ENCODE measurements at places on chromosomes 1 and 21. TPM values are rescaled to one million over a fixed set of nuclear protein-coding genes. Genes with fewer than 3 reads are reported as not detected.

DNA sequence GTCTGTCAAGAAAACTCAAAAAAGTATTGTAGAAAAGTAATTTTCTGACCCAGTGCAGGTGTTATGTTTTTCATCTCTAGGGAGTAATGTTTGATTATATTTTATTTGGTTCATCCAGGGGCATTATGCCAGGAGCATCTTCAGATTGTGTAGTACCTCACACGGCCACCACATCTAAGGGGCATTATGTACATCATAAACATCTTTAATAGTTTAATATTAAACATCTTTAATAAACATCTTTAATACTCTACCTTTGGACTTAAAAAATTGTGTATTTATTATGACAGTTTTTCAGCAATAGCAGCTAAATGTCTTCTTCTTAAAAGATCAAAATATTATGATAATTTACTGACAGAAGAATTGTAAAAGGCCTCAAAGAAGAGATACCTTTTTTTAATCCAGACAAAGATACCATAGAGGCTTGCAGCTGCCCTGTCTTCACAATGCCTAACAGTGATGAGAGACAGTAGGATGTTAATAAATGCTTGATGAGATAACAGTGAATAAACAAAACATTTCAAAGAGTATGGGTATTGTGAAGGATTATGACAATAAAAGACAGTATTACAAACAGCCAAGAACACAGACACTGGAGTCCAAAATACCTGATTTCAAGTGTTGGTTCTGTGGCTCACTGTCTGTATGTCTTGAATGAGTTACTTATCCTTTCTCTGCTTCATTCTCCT lies 240.9 kb upstream of the ADGRL2 start:
- DNase-seq = no peak

DNA sequence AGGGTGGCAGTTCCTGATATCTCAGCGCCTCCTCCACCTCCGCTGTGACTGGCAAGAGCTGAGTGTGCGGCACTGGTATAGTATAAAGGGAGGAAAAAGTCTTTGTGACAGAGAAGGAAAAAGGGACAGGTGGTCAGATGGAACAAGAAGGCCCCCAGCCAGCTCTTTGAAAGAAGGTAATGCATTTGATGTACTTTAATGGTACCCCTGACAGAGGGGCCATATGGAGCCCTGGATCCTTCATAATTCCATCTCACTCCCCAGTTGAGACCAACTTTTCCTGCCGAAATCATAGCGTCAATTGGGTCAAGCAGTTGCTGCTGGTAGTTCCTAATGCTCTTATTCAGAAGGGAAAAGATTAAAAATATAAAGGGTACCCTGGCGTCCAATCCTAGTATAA lies 198.2 kb downstream of the ZNF326 start:
- no peak for DNase-seq

DNA sequence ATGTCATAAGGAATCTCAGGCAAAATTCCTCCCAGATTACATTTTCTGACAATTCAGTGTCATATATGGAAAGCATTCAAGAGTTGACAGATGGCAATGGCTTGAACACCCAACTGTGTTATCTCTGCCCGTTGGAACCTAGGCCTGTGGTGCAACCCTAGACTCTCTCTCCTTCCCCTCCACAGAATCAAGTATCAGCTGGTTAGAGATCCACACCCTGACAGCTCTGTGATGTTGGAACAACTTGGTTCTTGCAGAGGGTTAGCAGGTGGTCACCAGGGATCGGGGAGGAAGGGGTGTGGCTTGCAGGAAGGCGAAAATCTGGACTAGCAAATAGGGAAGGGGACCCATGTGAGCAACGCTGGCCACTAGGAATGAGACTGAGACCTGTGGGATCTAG lies 26.3 kb downstream of the PCSK9 start:
- no peak for DNase-seq

Gene VSIG8
- not detected for total RNA-seq

DNA sequence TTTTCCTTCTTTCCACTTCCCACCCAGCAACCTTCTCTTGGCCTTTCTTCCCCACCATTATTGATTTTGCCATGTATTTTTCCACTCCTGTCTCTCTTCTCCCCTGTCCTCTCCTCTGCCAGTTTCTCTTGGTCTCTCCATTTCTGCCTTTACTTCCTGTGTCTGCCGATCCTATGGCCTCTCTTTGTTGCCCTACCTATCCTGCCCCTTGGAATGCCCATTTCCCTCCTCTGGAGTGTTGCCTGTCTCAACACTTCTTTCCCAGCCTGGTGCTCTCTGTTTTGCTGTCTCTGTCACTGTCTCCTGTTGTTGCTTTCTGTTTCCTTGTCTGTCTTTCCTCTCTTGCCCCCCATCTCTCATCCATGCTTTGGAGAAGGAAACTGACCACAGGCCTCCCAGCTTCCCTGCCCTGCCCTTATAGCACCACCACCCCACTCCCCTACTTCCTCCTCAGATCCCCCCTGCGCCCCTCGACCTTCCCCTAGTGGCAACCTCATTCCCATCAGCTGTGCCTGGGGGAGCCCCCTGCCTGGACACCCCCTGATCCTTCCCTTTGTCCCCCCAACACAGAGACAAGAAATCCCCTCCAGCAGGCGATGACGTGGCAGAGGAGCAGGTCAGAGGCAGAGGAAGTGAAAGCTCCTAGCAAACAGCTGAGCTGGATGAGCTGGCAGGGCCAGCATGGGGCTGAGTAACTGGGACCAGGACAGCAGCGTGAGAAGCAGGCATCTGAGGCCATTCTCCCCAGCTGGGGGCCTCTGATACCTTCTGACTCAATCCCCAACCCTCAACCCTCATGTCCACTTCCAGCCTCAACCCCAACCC lies 6.6 kb upstream of the ETV3L start:
- peak; percentile 97 for DNase-seq

DNA sequence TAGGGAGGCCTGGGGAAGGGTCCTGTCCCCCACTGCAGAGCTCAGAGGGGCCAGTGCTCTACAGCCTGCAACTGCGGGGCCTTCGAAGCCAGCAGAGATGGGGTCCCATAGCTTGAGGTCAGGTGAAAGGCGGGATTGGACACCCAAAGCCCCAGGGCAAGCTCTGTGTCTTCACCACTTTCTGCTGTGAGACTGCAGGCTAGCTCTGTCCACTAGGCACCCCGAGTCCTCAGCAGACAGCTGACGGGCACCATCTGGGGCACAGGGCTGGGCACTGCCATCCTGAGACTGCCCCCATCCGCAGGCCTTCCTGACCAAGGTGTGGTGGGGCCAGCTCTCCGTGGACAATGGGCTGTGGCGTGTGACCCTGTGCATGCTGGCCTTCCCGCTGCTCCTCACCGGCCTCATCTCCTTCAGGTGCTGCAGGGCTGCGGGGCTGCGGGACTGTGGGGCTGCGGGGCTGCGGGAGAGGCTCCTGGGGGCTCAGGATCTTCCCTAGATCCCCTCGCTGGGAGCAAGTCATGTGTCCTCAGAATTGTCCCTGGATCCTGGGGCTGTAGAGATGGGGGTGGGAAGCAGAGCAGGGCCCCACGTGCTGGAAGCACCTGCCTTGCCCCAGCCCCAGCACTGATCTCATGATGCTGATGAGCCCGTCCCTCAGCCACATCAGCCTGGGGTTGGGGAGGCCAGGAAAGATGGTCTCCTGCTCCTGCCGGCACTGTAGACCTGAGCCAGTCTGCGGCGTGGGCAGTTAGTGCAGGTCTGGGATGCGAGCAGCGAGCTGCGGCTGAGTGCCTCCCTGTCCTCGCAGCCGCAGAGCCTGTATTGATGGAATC lies 46.8 kb downstream of the TRPM2 start:
- DNase-seq = no peak

- no peak for DNase-seq
Observed at GRCh38 chr21:46385846-46386733, 62.1 kb downstream of the PCNT start.

DNA sequence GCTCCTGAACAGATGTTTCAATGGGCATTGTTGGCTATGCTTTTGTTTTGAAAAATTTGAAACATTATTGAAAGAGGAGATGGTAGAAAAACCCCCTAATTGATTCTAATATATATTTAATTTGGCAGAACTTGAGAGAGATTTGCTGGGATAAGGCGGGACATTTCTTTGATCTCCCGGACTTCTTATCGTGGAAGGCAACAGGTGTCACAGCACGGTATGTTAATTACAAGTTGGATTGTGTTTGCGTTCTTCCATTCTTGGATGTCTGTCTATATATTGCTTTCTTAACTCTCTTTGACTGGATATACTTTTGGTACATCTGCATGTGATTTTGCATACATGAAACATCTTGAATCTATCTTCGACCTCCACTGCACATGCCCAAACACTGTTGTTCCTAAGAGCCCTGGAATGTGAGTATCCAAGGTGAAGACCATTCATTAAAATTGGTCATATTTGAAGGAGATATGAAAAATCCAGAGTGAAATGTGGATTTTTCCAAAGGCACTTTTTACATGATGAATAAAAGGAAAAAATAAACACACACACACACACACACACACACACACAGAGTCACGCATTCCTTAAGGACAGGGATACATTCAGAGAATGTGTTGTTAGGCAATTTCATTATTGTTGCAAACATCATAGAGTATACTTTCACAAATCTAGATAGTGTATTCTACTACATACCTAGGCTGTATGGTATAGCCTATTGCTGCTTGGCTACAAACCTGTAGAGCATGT lies 81.9 kb downstream of the FGGY start:
- peak; percentile 58 for DNase-seq

Gene CA14
- not detected for total RNA-seq

Gene DIP2A
- total RNA-seq = 19.4 TPM

DNA sequence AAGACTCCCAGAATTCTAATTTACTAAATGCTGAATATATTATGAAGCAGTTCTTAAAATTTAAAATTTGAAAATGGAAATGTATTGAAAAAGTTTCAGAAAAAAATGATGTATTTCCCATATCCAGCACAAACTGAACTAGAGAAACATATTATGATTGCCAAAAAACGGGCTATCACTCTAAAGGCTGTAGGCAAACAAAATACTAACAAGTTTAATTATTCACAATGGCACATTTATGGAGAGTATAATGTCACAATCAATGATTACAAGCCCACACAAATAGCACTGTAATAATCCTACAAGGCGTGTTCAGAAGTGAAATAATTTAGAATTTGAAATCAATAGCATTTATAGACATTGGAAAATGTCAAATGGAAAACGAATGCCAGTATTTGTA lies 531.3 kb downstream of the PTBP2 start:
- no peak for DNase-seq

DNA sequence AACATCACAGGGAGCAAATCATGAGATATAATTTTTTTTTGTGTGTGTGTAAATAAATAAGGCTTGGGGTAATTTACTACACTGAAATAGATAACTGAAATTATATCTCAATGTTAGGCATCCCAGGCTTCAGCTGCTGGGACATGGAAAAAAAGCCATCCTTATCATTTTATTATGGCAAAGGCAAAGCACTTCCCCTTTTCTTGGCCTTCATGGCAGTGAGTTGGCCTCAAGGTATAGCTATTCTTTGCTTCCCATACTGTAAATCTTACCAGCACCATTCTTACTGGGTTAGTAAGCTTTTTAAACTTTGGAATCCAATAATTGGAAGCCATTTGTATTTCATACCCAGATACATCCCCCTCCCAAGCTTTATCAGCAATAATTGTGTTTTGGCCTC lies 29.0 kb downstream of the RBM11 start:
- DNase-seq = no peak
